Body of pancreas (tissue), 4 donors: ENCODE measurements at places on chromosomes 7 and 10. TPM values are rescaled to one million over a fixed set of nuclear protein-coding genes. Genes with fewer than 3 reads are reported as not detected.
A peak's percentile ranks its signal among the peaks of the same experiment; 100 is the strongest.

GRCh38 chr10:76649723-76650127, 987.9 kb downstream of the KCNMA1 start:
- DNase-seq = peak; percentile 13
- peaks cover 5% of the 10 kb centered on the region for H3K4me1 ChIP-seq
- H3K4me3 ChIP-seq = no peak overlapping the region
- H3K27me3 ChIP-seq = no peaks in the 10 kb centered on the region
- H3K36me3 ChIP-seq = no peaks in the 10 kb centered on the region
- no peak overlapping the region for H3K27ac ChIP-seq

GRCh38 chr10:112700215-112700671, 249.8 kb upstream of the TCF7L2 start:
- no peaks in the 10 kb centered on the region for H3K4me1 ChIP-seq
- H3K4me3 ChIP-seq = no peak overlapping the region
- no peaks in the 10 kb centered on the region for H3K36me3 ChIP-seq
- no peak for DNase-seq

Gene MYH16
- total RNA-seq = under 0.01 TPM

DNA sequence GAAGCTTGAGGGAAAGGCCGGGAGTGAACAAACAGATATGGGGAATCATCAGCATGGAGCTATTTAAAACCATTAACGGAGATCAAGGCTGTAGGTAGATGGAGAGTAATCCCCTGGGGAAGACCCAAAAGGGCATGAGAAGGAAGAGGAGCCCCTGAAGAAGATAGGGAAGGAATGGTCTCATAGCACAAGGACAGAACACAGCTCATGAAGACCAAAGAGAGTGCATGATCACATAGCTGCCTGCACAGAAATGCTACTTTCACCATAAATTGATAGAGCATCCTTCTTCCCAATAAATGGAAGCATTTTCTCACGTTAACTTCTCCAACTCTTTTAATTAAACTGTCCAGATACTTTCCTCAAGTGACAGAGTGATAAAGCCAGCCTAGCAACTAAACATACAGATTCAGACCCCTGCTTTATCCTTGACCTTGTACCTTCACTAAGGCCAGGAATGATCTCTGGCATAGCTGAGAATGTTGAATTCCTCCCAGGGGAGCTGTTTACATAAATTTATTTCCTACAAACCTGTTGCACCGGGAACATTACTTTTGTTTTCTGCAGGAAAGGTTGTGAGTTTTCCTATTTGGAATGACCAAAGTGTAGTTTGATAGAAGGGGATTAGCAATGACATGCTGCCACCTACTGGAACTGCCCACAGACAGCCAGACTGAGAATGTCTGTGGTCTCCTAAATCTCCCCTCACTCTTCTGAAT, 110.8 kb upstream of the LRGUK start:
- H3K36me3 ChIP-seq = no peaks in the 10 kb centered on the region
- no peak overlapping the region for H3K27ac ChIP-seq
- H3K4me1 ChIP-seq = peaks cover 20% of the 10 kb centered on the region

- H3K4me3 ChIP-seq = no peak overlapping the region
- H3K4me1 ChIP-seq = peaks cover 22% of the 10 kb centered on the region
Observed at GRCh38 chr7:106254525-106255116, 30.2 kb downstream of the NAMPT start.

Gene STEAP1B
- not detected for total RNA-seq

Gene GSAP
- 13.7 TPM for total RNA-seq

DNA sequence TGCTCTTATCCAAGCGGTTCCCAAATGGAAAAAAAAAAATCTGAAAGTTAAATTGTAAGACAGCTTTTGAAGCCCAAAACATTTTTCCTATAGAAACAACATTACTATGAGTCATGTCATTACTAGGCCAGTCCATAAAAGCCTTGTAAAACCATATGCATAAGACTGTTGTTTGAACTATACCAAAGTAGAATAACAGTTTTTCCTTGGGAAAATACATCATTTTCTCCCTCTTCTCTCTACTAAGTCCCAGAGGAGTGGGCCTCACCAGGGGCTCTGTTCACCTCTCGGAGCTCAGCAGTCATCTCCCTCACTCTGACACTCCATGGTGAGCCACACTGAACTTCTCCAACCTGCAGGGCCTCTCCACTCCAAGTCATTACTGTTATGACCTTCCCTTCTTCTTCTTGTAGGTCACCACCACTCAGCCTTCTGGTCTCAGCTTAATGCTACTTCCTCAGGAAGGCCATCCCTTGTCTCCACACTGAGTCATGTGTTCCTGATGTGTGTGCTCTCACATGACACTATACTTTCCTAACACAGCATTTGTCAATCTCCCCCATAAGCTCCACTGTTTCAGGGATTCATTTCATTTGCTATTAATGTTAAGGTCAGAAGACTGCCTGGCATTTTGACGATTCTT, 32.5 kb downstream of the ZNF438 start:
- no peaks in the 10 kb centered on the region for H3K27me3 ChIP-seq
- H3K4me3 ChIP-seq = no peak overlapping the region
- DNase-seq = no peak
- no peak overlapping the region for H3K27ac ChIP-seq
- H3K36me3 ChIP-seq = no peaks in the 10 kb centered on the region

GRCh38 chr10:73647875-73648651, 6.8 kb upstream of the MYOZ1 start:
- no peak overlapping the region for H3K27ac ChIP-seq
- H3K27me3 ChIP-seq = no peaks in the 10 kb centered on the region
- DNase-seq = no peak
- peak overlapping the region; percentile 55 for H3K4me3 ChIP-seq

GRCh38 chr10:71467161-71467560, 70.4 kb downstream of the CDH23 start:
- H3K27ac ChIP-seq = no peak overlapping the region
- H3K4me3 ChIP-seq = no peak overlapping the region
- H3K36me3 ChIP-seq = no peaks in the 10 kb centered on the region

Gene HOXA3
- total RNA-seq = not detected

Gene TAS2R60
- not detected for total RNA-seq

DNA sequence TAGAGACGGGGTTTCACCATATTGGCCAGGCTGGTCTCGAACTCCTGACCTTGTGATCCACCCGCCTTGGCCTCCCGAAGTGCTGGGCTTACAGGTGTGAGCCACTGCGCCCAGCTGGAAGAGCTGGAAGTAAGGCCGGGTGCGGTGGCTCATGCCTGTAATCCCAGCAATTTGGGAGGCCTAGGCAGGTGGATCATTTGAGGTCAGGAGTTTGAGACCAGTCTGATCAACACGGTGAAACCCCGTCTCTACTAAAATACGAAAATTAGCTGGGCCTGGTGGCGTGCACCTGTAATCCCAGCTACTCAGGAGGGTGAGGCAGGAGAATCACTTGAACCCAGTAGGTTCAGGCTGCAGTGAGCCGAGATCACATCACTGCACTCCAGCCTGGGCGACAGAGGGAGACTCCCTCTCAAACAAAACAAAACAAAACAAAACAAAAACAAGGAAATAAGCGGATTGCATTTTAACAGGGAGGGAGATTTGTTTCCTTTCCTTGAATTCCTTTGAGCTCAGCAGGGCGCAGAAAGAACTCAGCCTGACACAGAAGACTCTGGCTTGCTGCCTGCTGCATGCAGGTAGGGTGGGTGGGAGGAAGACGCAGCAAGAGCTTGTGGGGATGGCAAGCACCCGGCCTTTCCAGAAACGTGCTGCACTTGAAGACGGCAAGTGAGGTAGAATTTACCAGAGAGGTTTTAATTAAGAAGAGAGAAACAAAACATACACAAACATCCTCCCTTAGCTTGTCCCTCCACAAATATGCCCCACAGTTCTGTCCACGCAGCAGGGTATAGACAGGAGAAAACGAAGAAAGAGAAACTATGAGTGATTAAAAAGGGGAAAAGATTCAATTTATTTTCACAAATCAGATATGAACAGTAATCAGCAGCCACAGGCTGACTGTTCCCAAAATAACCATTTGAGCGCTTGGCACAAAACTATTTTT, 148.0 kb downstream of the RNF216 start:
- H3K27ac ChIP-seq = peak overlapping the region; percentile 50
- no peaks in the 10 kb centered on the region for H3K27me3 ChIP-seq
- H3K4me1 ChIP-seq = peaks cover 41% of the 10 kb centered on the region
- no peak overlapping the region for H3K4me3 ChIP-seq
- no peaks in the 10 kb centered on the region for H3K36me3 ChIP-seq
- DNase-seq = no peak

Gene LIPN
- not detected for total RNA-seq

GRCh38 chr7:96501318-96501717, 179.4 kb upstream of the SLC25A13 start:
- H3K27me3 ChIP-seq = no peaks in the 10 kb centered on the region
- no peak overlapping the region for H3K4me3 ChIP-seq
- no peaks in the 10 kb centered on the region for H3K36me3 ChIP-seq
- DNase-seq = no peak

GRCh38 chr10:14904316-14904732, 25.7 kb downstream of the SUV39H2 start:
- no peaks in the 10 kb centered on the region for H3K27me3 ChIP-seq
- no peak overlapping the region for H3K27ac ChIP-seq
- peak; percentile 23 for DNase-seq

DNA sequence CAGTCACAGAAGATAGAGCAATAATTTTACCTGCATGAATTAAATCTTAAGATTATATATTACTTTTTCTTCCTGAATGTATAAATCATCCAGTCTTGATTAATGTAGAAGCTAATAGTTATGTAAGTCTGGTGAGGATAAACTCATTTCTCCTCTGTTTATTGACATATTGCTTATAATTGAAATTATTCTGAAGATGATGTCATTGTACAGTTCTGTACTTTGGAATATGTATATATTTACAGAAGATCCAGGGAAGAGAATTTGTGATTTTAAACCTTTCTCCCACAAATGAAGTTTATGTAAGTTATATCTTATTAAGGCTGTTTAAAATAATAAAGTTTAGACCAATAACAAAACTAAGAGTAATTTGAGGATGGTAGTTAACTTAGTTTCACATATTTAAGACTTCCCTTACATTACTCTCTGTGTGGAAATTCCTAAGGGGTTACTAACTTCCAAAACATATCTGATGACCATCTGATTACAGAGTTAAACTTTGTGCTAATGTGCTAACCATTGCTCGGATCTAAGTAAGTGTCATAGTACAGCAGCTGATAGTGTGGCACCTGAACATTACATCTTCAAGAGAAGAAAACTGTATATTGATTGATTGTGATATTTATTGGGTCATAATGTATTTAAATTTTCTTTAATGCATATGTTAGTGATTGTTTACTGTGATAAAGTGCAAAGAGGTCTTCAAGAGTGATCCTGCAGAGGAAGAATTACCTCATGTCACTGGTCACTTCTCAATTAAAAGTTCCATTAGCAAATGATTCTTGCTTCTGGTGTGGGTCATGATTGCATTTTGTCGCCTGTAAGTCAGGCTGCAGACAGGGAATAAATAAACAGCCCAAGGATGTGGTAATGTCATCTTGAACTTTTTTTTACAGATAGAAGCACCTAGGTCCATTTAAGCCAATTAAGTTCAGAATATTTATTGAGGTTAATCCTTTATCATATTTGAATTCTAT, 96.9 kb downstream of the UBE3C start:
- no peaks in the 10 kb centered on the region for H3K4me1 ChIP-seq
- H3K27ac ChIP-seq = no peak overlapping the region
- H3K27me3 ChIP-seq = no peaks in the 10 kb centered on the region
- DNase-seq = no peak

GRCh38 chr7:71733107-71733870, 601.3 kb downstream of the GALNT17 start:
- no peaks in the 10 kb centered on the region for H3K36me3 ChIP-seq
- no peak overlapping the region for H3K27ac ChIP-seq
- DNase-seq = peak; percentile 83
- no peaks in the 10 kb centered on the region for H3K27me3 ChIP-seq
- no peak overlapping the region for H3K4me3 ChIP-seq

- no peak overlapping the region for H3K4me3 ChIP-seq
- H3K36me3 ChIP-seq = no peaks in the 10 kb centered on the region
- H3K27ac ChIP-seq = no peak overlapping the region
- DNase-seq = no peak
Observed at GRCh38 chr10:44369296-44369695, 15.6 kb downstream of the CXCL12 start.

DNA sequence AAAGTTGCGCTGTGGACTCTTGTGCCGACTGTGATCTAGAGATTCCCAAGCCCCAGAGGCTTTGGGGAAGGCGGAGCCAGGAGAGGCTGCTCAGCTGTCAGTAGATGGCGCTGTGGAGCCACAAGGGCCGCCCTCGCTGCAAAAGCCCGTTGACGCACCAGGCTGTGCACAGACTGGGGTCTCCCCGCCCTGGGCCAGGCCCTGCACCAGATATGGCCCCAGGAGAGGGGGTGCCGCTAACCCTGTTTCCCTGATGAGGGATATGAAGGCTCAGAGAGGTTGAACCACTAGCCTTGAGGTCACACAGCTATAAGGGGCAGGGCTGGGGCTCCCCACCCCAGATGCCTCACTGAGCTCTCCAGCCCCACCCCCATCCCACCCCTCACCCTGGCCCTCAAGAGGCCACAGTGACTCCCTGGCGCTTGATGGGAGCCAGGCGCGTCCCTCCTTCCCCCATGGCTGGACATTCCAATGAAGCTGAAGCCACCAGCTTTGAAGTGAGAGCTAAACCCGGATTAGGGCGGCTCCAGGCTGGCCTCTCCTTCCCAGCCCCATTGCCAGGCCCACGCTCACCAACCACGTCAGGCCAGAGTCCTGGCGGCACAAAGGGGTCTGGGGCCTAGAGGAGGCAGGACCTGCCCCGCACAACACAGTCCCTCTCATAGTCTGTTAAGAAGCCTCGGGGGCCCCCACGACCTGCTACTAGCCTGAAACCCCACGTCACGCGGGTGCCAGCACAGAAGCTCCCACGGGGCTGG, 26.4 kb downstream of the MYL10 start:
- no peak overlapping the region for H3K27ac ChIP-seq
- no peaks in the 10 kb centered on the region for H3K27me3 ChIP-seq
- H3K4me1 ChIP-seq = peaks cover 19% of the 10 kb centered on the region
- no peaks in the 10 kb centered on the region for H3K36me3 ChIP-seq
- DNase-seq = peak; percentile 78

- no peaks in the 10 kb centered on the region for H3K36me3 ChIP-seq
- H3K4me1 ChIP-seq = no peaks in the 10 kb centered on the region
- no peak overlapping the region for H3K4me3 ChIP-seq
- no peaks in the 10 kb centered on the region for H3K27me3 ChIP-seq
- DNase-seq = no peak
Observed at GRCh38 chr10:21334891-21335696, 190.4 kb downstream of the SKIDA1 start.

DNA sequence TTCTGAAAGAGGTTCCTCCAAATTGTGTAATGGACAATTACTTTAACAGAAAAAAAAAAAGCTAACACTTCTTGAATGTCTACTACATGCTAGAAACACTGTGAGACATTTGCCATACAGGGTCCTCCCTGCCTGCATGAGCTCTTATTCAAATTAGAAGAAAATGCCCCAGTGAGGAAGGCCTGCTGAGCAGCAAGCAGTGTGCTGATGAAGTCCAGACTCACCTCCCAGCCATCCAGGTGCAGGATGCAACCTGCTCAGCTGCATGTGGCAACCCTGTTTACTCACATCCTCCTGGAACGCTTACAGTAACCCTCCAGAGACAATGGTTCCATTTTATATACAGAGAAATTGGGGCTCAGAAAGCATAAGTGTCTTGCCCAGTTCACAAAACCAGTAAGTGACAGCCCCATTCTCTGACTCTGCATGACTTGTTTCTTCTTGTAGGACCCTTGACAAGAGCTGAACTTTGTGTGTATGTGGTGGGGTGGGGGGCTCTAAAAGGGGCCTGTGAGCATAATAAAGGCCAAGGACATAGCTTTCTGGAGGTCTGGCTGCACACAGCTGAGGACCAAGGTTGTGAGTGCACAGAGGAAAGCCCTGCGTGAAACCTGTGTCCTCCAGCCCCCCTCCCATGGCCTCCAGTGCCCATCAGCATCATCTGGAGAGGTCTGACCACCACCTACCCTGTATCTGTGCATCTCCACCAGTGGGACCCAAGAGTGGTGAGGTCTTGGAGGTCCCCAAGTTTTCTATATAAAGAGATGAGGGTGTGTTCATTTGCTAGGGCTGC, 387.8 kb downstream of the GRID1 start:
- H3K27me3 ChIP-seq = no peaks in the 10 kb centered on the region
- H3K4me3 ChIP-seq = no peak overlapping the region
- H3K4me1 ChIP-seq = no peaks in the 10 kb centered on the region
- no peak overlapping the region for H3K27ac ChIP-seq
